Keratinocyte (primary cell): ENCODE measurements at places on chromosomes 7 and 10. TPM values are rescaled to one million over a fixed set of nuclear protein-coding genes. Genes with fewer than 3 reads are reported as not detected.

The TAS2R41 gene
- polyA plus RNA-seq: not detected in 3 replicates

- DNase-seq: no peak
Measured at GRCh38 chr7:43692582-43693373, 36.5 kb downstream of the COA1 start.

DNA sequence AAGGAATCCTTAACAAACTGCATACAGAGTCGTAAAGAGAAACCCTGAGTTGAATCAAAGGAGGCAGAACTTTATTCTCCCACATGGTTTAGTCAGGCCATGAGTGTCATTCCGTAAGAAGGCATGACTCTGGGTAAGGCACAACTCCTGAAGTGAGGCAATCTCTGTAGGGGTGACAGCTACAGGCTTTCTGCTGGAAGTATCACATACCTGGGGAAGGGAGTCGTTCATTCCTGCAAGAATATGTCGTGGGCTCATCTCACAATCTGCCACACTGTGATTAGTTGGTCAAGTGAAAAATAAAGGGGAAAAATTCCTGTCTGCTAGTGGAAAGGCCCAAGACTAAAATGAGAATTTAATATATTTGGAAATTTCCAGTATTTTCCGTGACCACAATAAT is 392.6 kb downstream of the POM121L12 start:
- no peak for DNase-seq

The THSD7A gene
- not detected in 3 replicates for polyA plus RNA-seq

DNA sequence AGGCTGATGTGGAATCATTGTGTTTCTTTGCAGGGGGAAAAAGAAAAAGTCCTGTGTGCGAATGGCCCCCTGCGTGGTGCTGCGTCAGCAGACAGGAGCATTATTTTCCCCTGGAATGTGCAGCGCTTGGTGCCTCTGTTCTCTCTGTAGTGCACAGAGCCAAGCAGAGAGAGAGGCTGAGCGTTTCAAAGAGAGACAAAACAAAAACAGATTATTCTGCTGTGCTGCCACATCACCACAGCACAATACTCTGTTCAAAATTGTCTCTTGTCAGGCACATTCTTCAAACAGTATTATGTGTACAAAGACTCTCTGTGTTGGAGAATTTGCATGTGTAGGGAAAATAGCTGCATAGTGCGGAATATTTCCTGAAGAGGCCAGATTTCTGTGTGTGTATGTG is 609.0 kb downstream of the SDK1 start:
- DNase-seq: no peak

- DNase-seq: no peak
Measured at GRCh38 chr10:29667191-29667590, 32.4 kb upstream of the SVIL start.

GRCh38 chr7:1557771-1558170 is 1.8 kb upstream of the TMEM184A start:
- no peak for DNase-seq
